Spinal cord (tissue), 10 donors: ENCODE measurements at places on chromosomes 1 and 21. TPM values are rescaled to one million over a fixed set of nuclear protein-coding genes. Genes with fewer than 3 reads are reported as not detected.

GRCh38 chr1:82995951-82996350 is 1003.0 kb downstream of the TTLL7 start:
- DNase-seq = no peak
- no peak overlapping the region for H3K27ac ChIP-seq
- H3K4me3 ChIP-seq = no peak overlapping the region
- no peaks in the 10 kb centered on the region for H3K36me3 ChIP-seq

DNA sequence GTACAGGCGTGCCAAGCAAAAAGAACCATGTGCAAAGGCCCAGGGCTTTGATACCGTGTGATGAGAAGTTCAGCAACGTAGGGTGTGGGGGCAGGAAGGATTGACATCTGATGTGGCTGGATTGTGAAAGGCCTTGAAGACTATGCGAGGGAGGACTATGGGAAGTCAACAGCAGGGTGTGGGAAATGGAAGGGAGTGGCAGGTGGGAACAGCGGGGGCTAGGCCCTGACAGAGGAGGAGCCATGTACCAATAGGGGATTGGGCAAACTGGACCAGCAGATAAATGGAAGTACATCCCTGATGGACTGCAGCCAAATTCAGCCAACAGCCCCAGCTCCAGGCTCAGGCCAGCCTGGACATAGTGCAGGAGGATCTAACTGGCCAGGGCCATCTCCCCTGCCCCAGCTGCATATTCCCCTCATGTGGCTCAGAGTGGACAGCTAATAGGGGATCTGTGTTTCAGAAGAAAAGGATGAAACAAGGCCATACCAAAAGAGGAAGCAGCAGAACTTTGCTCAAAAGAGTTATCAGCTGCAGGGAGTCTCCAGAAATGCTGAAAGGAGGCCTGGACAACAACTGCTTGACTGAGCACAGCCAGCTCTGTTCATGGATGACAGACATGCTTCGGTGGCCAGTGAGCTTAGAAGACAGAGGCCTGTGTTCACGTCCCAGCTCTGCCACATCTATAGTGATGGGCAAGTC is 140.2 kb upstream of the SGIP1 start:
- no peaks in the 10 kb centered on the region for H3K36me3 ChIP-seq
- H3K27me3 ChIP-seq = no peaks in the 10 kb centered on the region
- H3K4me3 ChIP-seq = no peak overlapping the region
- no peak for DNase-seq
- no peak overlapping the region for H3K27ac ChIP-seq

SHISAL2A gene
- total RNA-seq = 0.30 TPM

DNA sequence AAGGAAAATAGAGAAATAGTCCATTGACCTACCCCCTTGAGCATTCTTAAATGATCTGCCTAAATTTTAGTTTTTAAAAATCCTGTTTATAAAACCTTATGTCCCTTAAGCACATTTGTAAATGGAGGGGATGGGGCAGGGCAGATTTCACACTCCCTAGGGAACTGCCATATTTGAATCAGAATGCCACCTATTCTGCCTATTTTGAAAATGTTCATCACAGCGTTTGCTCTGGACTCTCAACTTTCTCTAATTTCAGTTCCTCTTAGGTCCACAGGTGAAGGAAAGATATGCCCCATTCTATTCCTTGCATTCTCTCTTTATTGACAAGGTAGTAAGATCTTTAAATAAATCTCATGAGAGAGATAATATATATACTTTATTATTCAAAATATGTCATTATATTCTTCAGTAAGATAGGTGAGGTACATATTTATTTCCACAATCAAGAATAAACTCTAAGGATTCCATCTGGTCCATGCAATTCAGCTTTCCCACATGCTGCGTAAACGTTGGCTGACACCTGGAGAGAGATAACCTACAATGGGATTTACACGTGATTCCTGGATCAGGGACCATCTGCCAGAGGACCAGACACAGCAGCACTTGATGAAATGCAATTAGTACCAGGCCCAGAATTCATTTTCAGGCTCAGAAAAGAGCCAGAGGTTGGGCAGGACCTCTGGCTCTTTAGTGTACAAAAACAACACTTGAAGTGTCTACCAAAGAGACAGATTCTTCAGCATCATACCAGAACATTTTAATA is 1.2 kb upstream of the LPGAT1 start:
- no peak for DNase-seq
- no peak overlapping the region for H3K4me3 ChIP-seq
- H3K36me3 ChIP-seq = no peaks in the 10 kb centered on the region
- no peaks in the 10 kb centered on the region for H3K4me1 ChIP-seq
- H3K27ac ChIP-seq = no peak overlapping the region

DNA sequence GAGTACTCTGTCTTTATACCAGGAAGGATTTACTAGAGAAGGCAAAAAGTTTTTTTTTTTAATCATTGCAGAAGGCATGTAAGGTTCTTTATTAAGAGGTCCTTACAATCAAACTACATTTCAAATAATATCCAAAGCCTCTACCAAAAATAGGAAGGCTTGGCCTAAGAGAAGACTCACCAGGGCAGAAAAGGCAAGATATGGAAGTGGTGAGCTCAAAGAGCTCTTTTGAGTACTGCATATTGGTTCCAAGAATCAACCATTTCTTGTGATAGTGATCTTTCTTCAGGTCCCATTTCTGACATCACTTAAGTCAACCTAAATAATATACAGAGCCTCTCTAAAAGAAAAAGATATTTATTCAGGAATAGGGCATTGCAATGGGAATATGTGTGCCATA is 153.2 kb downstream of the FASLG start:
- H3K27ac ChIP-seq = no peak overlapping the region
- no peaks in the 10 kb centered on the region for H3K4me1 ChIP-seq
- no peaks in the 10 kb centered on the region for H3K27me3 ChIP-seq
- no peak overlapping the region for H3K4me3 ChIP-seq
- no peak for DNase-seq
